IMR-90 (cell line): ENCODE measurements at places on chromosomes 4 and X. TPM values are rescaled to one million over a fixed set of nuclear protein-coding genes. Genes with fewer than 3 reads are reported as not detected.

The ADH1C gene
- total RNA-seq: not detected in 2 replicates

The CXCL11 gene
- under 0.01 TPM in 2 replicates for total RNA-seq

The MAGEB1 gene
- not detected in 2 replicates for total RNA-seq

The ADH1A gene
- not detected in 2 replicates for total RNA-seq

The HHIP gene
- 6.6 and 8.6 TPM in 2 replicates for total RNA-seq

The ZNF157 gene
- total RNA-seq: under 0.01 TPM in 1 of 2 replicates, not detected in the other

The TMPRSS11F gene
- total RNA-seq: not detected in 2 replicates

The SLC6A14 gene
- total RNA-seq: not detected in 2 replicates

The ELOVL6 gene
- 17.5 and 19.0 TPM in 2 replicates for total RNA-seq

The LAMTOR3 gene
- 35.7 and 56.1 TPM in 2 replicates for total RNA-seq

The FAM133A gene
- total RNA-seq: under 0.01 TPM in 2 replicates

The ASB11 gene
- not detected in 2 replicates for total RNA-seq

The SUPT20HL1 gene
- not detected in 2 replicates for total RNA-seq

The DCAF12L1 gene
- not detected in 2 replicates for total RNA-seq

The VCX3B gene
- not detected in 2 replicates for total RNA-seq
